ENCODE measurements at places on chromosomes 11 and 22.

DNA sequence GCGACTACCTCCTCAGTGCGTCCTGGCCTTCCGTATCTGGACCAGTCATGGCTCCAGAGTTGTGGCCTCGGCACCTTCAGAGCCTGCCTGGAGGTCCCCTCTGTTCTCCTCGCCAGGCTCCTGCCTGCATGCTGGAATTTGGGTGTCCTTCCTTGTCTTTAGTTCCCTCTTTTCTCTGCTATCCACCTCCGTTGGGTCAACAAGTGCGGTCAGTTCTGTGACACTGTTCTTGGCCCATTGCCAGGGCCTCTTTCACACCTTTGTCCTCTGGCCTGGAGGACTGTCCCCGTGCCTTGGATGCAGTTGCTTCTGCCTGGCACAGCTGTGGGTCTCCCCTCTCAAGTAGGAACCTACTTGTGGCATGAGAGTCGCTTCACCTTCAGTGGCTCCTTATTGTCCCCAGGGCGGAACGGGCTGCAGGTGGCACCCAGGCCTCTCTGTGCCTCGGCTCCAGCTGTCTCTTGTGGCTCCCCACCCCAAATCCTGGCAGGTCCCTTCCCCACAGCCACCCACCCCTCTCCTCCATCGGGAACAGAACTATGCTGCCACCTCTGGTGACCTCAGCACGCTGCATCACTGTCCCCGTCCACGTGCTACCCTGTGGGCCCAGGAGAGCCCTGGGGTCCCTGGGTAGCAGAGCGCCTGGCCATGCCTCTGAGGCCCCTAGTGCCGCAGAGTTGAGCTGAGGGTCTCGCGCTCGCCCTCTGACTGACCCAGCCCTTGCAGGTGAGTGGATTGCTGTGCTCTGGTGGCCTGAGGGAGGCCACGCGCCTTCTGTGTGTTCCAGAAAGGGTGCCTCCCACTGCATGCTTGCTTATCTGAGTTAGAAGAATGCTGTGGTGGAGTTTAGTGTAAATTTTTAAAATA, 4.7 kb downstream of the DGCR8 start:
- no peak for DNase-seq

- DNase-seq, result no peak
Observed at GRCh38 chr22:43922123-43922522, 1.5 kb upstream of the PNPLA3 start.

DNA sequence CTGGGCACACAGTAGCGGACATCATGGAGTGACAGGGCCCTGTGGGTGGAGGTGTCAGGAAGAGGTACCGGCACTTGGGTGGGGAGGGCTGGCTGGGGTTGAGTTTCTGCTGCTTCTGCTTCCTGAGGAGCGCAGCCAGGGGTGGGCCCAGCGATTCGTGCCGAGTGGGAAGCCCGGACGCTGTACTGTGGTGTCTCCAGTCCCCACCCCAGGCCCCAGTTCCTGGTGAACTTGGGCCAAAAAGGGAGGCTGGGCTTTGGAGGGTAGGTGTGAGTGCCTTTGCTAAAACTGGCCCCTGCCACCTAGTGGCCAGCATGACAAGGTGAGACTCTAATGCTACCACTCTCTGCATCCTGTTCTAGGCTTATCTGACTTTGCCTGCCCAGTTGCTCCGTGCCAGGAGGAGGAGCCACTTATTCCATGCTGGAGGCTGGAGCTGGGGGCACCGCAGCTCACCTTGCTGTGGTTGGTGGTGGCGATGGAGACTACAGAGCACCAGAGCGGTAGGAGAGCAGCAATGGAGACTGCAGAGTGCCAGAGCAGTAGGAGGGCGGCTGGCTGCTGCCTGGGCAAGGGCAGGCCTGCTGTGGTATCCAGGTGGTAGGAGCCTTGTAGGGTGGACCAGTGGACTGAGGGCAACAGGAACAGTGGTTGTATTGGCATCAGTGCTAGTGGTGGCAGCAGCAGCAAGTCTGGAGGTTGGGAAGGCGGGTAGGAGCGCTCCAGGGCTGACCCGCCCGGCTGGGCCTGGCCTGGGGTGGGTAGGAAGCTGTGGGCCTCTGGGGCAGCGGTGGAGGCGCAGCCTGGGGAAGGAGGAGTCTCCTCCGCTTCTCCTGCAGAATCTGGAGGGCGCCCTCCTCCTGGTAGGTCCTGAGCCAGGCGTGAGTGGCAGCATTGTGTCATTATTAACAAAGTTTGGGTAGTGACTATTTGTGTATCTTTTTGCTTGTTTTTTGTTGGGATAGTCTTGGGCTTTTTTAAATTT, 2.2 kb upstream of the RFPL2 start:
- DNase-seq, result no peak

DNA sequence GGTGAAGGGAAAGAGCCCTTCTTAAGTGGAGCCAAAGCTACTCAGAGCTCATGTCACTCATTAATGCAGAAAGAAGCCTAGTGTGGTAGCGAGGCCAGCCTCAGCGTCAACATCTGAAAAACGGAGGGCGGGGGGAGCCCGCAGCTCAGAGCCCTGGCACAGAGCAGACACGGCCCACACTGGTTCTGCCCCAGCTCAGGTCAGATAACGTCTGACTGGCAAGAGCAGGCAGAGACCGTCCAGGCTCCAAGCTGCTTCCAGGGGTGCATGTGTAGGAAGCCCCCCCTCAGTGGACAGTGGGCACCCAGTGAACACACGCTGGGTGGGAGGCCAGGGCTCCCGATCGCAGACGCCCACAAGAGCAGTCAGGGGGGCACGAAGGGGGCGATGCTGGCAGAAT, 100.8 kb downstream of the SHANK2 start:
- no peak for DNase-seq

DNA sequence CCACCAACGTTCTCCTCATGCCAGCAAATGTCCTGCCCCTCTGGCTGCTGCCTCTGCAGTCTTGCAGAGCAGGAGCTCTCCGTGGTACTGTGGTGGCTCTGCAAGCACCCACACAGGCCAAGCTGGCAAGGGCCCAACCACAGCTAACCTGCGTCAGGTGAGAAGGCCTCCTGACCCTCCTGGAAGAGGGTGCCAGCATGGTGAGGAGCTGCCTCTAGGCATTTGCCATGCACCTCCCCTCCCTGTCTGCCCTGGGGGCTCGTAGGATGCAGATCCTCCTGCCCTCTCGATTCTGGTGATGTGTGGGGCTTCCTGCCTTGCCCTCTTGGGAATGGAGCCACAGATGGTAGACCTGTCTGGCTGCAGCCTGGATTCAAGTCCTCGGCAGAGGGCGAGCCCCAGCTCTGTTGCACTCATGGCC, 1408.8 kb downstream of the TBC1D22A start:
- no peak for DNase-seq

DNA sequence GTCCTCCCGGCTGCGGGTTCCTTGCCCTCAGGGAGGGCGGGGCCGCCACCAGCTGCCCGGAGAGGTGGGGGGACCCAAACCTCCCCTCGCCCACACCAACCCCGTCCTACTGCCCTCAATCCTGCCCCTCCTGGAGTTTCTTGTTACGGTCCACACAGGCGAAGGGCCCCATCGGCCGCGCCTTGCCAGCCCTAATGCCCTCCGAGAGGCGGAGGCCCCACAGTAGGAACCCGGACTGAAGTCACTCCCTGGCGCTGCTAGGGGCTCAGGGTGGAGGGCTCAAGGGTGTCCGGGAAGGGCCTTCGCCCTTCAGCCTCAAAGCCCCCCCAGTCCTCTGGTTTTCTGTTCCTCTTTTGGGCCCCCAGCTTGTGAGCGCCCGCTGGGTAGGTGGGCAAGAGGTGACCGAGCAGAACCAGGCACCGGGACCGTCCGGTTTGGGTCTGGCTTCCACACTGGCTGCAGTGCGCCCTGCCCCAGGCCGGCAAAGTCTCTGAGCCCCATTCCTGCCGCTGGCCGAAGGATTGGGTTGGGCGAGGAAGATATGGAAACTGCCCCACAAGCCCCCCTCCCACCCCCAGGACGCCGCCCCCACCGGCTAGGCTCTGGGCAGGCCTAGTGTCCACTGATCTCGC, 24.5 kb downstream of the DUSP8 start:
- DNase-seq, result no peak

DNA sequence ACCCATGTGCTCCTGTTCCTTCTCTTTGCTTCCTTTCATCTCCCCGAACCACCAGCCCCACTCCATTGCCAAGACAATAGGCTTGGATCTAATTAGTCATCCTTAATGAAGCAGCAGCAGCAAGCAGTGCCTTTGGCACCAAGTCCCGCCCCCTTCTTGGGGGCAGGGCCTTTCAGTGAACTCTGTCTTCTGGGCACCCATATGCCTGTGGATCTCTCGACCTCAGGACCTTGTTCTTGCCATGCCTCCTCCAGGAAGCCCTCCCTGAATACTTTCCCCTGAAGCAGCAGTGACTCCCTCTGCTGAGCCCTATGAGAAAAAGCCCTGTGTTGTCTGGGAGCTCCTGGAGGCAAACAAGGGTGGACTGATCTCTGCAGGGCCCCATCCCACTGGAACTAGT, 32.1 kb downstream of the ARHGEF17 start:
- no peak for DNase-seq

DNA sequence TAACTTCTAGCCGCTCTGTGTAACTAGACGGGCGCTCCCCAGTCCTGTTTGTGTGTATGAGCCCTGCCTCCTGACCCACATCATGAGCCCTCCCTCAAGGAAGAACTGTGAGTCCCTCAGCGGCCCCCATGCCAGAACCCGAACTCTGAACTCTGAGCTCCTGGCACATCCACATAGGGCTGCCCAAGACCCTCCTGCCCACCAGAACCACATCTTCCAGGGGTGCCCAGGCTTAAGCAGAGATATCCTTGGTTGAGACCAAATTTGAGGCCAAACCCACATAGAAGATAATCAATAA, 3.0 kb downstream of the TRIM29 start:
- DNase-seq, result no peak

GRCh38 chr11:74493791-74494630, 487 bp upstream of the LIPT2 start:
- DNase-seq, result no peak

GRCh38 chr22:19097518-19097917, 24.7 kb downstream of the DGCR2 start:
- DNase-seq, result no peak

- no peak for DNase-seq
Observed at GRCh38 chr11:114622858-114623257, 27.3 kb upstream of the NXPE4 start.

DNA sequence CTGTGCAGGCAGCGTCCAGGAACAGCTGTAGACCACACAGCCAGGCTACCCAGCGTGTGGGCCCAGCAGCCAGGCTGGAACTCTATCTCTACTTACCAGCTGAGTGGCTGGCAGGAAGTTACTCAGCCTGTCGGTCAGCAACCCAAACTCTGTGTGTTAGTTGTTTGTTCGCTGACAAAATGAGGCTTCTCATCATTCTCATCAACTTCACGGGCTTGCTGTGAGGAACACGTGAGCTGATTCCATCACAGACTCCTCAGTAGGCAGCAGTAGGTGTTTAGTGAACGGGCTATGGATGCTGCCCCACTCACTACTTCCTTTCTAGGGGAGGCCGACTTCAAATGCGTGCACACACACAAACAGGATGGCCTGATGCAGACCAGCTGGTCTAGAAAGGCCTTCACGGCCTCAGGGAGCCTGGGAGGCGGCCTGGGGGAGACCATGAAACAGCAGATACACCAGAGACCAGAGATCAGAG, 830 bp upstream of the SPDYC start:
- DNase-seq, result no peak

DNA sequence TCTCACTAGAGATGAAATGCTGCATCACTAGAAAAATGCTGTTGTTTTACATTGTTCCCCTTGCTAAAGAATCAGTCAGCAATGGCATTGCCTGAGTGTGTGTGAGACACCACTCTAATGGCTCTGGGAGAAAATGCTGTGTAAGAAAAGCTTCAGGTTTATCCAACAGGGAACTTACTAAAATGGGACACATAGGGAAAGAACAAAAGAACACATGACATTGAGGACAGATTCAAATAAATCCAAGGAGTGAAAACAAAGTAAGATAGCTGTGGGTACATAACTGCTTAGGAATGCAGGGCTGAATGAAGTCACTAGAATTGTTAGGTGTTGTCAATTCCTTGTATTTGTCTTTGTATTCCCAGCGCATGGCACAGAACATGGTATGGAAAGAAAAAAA, 24.2 kb downstream of the BLID start:
- DNase-seq, result no peak

- DNase-seq, result no peak
Observed at GRCh38 chr11:80849253-80849652, 1408.4 kb upstream of the TENM4 start.

GRCh38 chr11:77198440-77198849, 70.4 kb downstream of the MYO7A start:
- no peak for DNase-seq

GRCh38 chr11:82826526-82826925, 73.7 kb downstream of the PRCP start:
- no peak for DNase-seq

DNA sequence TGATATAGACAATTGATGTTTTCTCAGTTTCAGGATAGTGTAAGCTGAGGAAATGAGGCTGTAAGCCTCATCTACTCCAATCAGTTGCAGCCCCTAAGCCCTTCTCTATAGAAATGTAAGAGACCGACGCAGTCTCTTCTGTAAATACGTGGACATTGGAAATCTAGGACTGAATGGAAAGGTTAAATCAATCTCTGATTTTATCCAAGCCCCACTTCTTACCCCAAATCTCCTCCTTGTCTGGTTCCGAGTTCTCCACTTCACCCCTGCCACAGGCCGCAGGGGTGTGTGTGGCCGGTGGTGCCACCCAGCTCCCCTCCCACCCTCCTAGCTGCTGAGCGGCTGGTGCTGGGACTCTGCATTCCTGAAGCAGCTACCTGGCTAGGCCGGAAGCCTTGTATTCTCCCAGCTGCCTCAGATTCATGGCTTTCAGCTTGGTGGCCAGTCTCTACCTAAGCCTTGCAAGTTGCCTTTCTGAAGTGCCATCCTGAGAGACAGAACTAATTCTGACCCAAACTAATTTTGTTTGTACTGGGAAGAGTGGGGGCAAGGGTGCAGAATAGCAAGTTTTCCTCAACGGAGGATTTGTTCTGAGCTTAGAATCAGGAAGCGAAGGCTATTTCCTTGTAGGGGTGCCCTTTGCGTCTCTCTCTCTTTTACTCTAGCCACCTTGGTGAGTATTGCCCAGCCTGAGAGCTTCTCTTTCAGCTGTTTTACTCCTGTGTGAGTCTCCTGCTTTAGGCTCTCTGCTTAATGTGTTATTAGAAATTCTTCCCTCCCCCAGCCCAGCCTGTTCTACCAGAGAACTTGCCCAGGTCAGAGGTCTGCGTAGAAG, 749 bp downstream of the VWA5A start:
- no peak for DNase-seq

DNA sequence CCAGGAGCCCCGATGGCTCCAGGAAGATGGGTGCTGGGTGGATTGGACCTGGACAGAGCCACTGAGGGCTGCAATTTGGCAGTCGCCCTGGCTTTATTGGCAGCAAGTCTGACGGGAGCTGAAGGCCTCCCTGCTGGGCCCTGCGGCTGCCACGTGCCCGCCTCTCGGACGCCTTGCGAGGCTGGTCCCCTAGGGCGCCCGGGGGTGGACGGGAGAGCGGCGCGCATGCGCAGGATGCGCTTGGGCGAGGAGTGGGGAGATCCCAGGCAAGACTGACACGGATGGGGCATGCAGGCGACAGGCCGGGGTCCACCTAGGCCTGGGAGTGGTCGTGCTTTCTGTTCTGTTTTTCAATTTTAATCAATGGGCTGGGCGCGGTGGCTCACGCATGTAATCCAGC, 150.0 kb downstream of the ADAMTS15 start:
- no peak for DNase-seq

- no peak for DNase-seq
Observed at GRCh38 chr11:95768521-95768920, 21.1 kb downstream of the FAM76B start.

All from activated T-helper 1 cell treated with anti-CD3 and anti-CD28 coated beads, Interleukin-2, amount 50 U/mL, for 16 hours (primary cell).